Hepatic stellate cell (primary cell): ENCODE measurements at places on chromosomes 7 and 10.

GRCh38 chr10:131477457-131478121 is 166.1 kb upstream of the TCERG1L start:
- DNase-seq = no peak

DNA sequence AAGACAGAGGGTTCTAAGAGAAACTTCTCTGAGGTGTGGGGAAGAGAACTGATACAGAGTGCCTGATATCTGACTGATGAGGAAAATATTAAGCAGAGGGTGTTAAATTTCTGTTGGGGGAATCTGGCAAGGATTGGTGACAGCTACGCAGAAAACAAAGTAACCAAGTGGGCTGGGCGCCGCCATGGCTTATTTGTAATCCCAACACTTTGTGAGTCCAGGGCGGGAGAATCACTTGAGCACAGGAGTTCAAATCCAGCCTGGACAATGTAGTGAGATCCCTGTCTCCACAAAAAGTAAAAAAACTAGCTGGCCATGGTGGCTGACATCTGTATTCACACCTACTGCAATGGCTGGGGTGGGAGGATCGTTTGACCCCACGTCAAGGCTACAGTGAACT is 2.1 kb upstream of the C7orf25 start:
- DNase-seq = no peak

DNA sequence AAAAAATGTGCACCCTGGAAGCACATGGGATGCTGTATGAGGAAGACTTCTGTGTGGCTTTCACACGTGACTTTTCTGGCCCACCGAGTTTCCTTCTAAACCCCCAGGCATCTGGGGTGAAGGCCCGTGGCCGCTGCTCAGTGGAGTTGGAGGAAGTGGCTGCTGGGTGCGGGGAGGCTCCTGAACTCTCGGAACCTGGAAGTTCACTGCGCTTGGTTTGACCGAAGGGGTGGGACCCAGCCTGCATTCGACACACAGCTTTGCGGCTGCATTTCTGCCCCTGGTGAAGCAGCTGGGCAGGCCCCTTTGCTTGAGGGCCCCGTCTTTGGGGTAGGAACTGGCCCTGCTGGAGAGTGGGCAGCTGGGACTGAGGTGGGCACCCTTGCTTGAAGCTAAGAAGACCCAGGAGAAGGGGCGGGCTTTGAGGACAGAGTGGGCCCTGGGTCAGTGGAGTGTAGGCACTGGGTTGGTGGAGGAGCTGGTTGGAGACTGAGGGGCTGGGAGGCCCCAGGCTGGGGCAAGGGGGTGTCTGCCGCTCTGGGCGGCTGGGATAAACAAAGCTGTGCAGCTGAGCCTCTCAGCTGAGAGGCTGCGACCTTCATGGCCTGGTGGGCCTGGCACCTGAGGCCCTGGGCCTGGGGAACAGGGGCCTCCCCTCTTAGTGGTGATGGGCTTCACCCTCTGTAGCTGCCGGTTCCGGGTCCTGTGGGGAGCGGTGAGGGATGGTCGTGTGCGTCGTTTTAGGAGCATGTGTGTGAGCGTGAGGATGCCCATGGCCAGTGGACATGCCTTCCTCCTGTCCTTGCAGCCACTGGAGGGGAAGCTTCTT is 78.0 kb downstream of the INPP5A start:
- no peak for DNase-seq

DNA sequence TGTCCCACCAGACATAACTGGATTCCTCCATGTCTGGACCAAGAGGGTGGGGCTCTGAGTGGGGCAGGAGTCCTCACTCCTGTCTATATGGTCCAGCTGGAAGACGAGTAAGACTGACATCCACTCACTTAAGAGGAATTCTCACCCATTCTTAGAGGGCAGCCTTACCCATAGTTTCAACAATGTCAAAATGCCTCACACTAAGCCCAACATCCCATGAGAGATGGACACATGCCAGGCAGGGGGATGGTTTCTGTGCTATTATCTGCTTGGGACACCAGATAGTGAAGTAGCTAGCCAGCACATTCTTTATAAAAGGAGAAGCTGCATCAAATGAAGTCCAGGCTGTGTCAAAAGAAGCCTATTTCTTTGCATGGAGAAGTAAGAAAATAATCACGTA is 4.7 kb upstream of the LANCL2 start:
- DNase-seq = no peak

- DNase-seq = no peak
Observed at GRCh38 chr10:46310851-46311250, 24.1 kb downstream of the ANTXRL start.

DNA sequence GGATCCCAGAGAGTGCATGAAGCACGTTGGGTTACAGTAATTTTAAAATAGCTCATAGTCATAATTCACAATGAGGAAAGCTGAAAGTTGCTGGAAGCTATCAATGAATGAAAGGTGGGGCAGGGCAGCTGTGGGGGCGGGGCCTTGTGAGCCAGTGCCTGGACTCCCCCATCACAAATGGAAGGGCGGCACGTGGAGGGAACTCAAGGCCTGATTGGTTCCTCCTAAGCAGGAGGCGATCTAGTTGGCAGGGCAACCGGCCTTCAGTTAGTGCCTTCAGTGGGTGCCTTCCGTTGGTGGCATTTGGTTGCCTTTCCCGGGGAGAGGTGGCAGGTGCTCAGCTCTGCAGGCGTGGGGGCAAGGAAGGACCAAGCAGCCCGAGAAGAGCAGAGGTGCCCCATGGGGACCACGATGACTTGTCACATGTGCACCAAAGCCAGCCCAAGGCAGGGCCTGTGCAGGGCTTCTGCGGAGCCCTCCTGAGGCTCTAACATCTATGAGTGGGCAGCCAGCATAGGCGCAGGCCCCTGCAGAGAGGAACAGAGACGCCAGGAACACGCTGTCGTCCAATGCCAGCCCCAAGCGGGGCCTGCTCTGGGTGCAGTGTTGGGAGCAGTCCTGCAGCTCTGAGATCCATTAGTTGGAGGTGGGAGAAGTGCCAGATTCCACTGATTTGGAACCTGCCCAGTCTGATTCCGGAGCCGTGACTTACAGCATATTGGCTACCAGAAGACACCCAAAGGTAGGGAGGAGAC is 59.8 kb upstream of the PDSS1 start:
- DNase-seq = no peak

GRCh38 chr10:1160561-1161314 is 104.6 kb downstream of the WDR37 start:
- no peak for DNase-seq

- no peak for DNase-seq
Observed at GRCh38 chr10:85641479-85642009, 725.1 kb downstream of the GRID1 start.

DNA sequence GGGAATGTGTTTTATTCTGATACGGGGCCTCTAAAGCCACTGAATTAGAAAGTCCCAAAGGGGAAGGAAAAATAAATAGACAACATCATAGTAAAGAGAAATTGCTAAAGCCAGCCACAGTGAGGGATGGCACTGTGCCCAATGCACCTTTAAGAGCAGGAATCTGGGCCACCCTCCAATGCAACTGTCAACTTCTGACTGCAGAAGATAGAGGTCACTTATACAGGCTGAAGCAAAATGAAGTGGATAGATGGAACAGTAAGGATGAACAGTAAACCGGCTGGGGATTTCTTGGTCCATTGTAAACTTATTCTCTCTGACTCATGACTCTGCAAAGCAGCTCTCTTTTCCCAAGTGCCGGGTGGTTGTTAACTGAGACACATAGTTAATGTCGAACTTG is 54.0 kb upstream of the KCNIP2 start:
- DNase-seq = peak; percentile 10

GRCh38 chr7:16916738-16917137 is 35.0 kb upstream of the AGR3 start:
- DNase-seq = no peak
